ENCODE measurements at places on chromosomes 5 and 9.

- peak; percentile 2 for DNase-seq
Observed at GRCh38 chr5:108101821-108102220, 280.1 kb downstream of the FBXL17 start.

DNA sequence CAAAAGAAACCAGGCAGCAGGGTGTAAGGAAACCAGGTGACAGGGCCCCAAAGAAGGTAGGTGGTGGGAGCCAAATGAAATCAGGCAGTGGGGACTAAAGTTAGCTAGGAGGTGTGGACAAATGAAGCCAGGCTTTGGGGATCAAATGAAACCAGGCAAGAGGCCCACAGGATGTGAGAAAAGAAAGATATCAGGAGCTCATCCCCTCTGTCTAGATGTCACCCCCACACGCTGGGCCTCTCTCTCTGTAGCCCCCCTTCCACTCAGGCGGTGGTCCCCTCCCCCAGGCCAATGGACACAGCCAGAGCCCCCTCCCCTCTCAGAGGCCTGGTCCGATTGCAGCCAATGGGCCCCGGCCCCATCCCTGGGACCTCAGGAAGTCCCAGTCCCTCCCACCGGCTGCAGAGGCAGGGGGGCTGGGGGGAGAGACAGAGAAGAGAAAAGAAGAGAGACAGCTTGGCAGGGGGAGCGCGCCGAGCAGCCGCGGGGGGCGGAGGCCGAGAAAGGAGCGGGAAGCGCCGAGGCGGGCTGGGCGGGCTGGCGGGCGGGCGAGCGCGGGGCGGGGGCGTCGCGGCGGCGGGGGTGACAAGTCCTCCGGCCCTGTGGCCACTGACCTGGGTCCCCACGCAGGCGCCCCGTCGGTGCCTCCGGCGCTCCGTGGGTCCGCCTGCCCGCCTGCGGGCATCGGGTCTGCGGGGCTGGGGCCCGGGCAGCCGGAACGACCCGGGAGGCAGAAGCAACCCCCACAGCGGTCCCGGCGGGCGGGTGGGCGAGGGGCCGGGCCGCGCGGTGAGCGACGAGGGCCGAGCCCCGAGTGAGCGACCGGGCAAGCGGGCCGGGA is 11.9 kb downstream of the CNTFR start:
- DNase-seq: no peak

DNA sequence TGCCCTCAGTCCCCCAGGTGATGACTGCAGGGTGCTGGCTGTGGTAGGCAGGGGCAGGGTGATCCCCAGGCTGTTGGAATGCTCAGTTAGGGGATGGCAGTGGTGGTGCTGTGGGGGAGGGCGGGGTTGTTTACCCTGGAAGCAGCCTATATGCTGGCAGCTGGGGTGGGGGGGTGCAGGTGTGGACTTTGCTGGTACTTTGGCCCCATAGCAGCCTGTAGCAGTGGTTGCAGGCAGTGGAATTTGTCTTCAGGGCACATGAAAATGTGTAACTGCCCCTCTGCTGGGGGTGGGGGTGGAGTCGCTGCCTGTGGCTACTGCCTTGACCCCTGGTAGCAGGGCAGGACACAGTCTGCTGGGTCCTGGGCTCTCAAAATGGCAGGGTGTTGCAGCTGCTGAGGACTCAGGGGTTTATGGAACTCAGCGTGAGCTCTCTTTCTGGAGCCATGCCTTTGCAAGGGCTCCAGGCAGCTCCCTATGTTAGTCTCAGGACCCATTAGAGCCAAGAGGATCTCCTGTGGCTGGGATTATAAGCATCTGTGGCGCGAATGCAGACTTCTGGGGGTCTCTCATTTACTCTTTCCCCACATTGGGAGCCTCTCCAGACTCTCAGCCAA is 65.0 kb downstream of the RMI1 start:
- no peak for DNase-seq

- DNase-seq: no peak
Observed at GRCh38 chr5:23703940-23704855, 196.8 kb downstream of the PRDM9 start.

- DNase-seq: no peak
Observed at GRCh38 chr9:119283078-119283794, 86.0 kb downstream of the BRINP1 start.

GRCh38 chr5:137570070-137570469 is 70.9 kb upstream of the SPOCK1 start:
- DNase-seq: no peak

GRCh38 chr9:17019398-17019797 is 115.4 kb upstream of the CNTLN start:
- no peak for DNase-seq

- DNase-seq: no peak
Observed at GRCh38 chr9:3857673-3858072, 331.9 kb upstream of the RFX3 start.

All from anterior cingulate cortex (tissue), 58 donors.